ENCODE measurements at places on chromosomes 13 and 19.

DNA sequence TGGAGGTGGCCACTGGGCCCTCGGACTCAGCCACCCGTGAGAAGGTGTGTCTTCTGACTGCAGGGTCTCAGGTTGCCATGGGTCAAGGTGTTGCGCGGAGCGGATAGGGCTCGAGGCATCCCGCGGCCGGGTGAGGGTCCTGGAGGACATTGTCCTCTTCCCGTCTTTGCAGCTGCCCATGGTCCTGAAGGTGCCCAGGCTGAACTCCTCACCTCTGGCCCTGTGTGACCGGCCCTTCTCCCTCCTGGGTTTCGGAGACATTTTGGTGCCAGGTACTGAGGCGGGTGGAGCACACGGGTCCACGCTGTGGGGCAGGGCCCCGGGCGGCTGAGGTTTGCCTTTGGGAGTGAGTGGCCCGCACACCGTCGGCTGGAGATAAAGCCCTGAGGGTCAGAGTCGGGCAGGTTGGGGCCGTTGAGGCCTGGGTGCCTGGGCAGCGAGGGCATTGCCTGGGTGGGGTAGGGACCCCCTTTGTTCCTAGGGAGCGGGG, 15.6 kb upstream of the TMPRSS9 start:
- DNase-seq: no peak

DNA sequence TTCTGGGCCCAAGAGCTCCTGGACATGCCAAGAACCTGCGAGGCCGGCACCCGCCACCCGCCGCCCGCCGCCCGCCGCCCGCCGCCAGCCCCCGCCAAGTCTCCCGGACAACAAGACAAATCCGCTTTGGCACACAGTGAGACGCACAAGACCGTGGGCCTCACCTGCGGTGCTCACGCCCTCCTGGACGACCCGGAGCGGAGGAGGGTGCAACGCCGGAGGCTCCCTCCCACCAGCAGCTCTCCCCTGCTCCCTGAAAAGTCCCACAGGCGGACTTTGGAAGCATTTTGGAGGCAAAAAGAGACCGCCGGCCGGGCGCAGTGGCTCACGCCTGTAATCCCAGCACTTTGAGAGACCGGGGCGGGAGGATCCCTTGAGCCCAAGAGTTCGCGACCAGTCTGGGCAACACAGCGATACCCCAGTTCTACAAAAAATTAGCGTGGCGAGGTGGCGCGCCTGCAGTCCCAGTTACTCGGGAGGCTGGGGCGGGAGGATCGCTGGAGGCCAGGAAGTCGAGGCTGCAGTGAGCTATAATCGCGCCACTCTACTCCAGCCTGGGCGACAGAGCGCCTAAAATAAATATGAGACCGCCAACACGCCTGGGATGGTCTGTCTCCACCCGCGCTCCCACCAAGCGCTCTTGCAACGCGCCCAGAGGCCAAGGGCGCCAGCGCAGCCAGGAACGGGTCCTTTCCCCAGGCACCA, 783 bp downstream of the RHPN2 start:
- DNase-seq: no peak

DNA sequence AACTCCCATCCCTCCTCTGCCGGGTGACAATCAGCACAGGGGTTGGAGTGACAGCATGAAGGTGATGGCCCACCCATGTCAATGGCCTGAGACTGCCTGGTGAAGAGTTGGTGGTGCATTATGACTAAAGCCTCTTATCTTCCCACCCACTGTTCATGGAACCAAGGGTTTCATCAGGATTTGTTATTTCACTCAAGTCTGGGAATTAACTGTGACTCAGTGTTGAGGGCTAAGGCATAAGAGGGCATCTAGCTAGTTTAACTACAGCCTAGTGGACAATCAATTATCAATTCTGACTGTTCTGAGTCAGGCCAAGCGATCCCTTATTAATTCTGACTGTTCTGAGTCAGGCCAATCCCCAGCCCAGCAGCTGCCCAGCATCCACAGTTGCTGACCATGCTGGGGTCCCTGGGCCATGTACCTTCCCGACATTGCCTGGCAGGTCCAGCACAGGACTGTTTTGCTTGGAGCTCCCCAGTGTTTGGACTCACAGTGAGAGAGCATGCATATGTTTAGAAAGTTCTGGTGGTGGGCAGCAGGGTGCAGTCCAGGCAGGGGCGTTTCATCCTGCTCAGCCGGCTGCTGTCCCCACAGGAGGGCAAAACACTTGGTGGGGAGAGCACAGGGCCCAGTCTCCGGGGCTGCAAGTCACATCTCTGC, 65.5 kb downstream of the RASL11A start:
- DNase-seq: no peak

DNA sequence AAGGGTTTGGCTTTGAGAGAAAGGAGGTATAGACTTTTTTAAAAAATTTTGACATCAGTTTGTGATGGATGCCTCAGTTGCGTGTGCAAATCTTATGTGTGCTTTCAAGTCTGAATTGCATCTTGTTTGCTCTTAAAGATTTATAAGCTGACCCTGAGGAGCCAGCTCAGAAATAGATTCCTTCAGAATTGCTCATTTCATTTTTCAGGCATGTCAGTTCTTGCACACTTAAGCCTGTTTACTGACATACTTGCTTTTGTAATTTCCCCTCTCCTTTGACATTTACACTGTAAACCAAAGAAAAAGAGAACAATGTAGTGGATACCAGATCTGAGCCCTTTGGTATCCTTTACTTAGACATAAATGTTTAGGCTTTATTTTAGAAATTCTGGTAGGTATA, 87.6 kb downstream of the RNF17 start:
- DNase-seq: no peak

- no peak for DNase-seq
Measured at GRCh38 chr13:25109341-25109740, 13.4 kb downstream of the PABPC3 start.

- DNase-seq: no peak
Measured at GRCh38 chr13:110562036-110562597, 595 bp upstream of the RAB20 start.

DNA sequence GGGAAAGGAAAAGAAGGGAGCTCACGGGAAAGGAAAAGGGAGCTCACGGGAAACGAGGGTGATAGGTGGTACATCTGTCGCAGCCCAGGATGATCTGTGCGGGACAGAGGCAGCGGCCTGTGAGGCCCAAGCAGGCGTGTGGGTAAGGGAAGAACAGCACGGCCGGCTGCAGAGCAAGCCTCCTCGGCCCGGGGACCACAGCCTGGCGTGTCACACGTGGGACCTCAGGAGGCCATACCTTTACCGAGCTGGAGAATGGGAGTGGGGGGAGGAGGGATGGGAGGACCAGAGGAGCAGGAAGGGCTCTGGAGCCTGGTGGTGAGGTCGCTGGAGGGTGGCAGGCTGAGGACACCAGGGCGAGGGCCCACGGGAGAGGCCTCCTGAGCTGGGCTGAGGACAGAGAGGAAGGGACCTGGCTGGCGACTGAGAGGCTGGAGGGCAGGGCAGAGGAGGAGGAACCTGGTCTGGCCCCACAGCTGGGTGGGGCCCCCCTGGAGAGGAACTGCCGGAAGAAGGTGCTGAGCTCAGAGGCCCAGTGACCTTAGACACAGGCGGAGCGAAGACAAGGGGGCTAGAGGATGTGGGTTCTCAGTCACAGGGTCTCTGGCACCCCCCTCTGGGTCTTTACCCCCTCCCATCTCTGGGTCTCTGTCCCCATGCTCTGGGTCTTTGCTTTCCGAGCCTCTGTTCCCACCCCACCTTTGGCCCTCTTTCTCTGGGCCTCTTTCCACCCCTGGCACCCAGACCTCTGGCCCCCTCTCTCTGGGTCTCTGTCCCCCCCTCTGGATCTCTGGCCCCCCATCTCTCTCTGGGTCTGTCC, 2.9 kb upstream of the FTL start:
- peak; percentile 65 for DNase-seq

DNA sequence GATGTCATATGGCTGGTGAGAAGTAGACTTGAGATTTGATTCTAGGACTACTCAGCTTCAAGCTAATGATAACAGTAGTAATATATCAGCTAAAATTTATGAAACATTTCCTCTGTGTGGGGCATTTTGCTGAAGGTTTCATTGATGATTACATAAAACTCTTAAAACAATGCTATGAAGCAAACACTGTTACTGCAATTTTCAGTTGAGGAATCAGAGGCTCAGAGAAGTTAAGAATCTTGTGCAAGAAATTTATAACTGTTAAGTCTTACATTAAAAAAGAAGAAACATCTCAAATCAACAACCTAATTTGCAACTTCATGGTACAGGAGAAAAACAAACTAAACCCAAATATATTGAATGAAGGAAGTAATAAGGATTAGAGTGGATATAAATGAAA, 10.3 kb downstream of the CEACAM8 start:
- DNase-seq: no peak
